ENCODE measurements at places on chromosomes 11 and 22.

GRCh38 chr11:68049509-68050370, 10.9 kb downstream of the TCIRG1 start:
- DNase-seq, result no peak

- DNase-seq, result no peak
These were observed 488.5 kb downstream of the SOX6 start for GRCh38 chr11:15867871-15868270.

GRCh38 chr22:23563111-23563510, 17.0 kb downstream of the IGLL1 start:
- DNase-seq, result no peak

DNA sequence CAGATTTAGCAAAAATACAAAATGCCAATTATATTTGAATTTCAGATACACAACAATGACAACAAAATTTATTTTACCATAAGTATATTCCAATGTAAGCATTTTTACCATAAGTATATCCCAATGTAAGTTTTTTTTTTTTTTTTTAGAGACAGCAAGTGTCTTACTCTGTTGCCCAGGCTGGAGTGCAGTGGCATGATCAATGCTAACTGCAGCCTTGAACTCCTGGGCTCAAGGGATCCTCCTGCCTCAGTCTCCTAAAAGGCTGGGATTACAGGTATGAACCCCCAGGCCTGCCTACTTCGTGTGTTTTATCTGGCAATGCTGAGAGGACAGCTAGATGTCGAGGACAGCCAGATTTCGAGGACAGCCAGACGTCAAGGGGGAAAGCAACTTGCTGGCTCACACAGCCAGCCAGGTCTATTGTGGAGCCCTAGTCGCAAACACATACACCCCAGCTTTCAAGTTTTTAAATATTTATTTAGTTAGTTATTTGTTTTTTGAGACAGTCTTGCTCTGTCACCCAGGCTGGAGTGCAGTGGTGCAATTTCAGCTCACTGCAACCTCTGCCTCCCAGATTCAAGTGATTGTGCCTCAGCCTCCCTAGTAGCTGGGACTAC, 1.1 kb upstream of the SERPING1 start:
- no peak for DNase-seq

DNA sequence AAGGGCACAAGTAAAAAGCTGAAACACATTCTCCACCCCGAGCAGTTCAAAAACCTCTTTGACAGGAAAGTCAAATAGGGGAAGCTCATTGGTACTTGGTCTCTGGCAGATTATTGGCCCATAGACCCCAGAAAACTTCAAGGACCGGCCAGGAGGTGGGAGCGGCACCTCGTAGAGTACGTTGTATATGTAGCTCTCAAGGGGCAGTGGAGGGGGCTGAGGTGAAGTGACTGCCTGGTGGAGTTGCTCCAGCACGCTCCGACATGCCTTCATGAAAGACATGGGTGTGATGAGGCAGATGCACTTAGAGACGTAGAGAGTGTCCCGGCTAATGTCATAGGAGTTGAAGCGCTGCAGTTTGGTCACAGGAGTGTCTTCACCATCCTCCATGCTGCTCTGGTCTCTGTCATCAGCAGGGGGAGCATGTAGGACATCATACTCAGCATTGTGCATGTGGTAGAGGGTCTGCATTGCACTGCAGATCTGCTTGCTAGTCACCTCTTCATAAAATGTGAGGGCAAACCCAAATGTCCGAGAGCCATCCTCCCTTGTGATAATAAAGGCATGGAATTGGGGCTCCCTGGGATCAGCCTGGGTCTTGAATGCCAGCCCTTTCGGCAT, 61.3 kb downstream of the DENND5A start:
- no peak for DNase-seq

GRCh38 chr11:134731213-134731961, 319.3 kb upstream of the B3GAT1 start:
- DNase-seq, result no peak

DNA sequence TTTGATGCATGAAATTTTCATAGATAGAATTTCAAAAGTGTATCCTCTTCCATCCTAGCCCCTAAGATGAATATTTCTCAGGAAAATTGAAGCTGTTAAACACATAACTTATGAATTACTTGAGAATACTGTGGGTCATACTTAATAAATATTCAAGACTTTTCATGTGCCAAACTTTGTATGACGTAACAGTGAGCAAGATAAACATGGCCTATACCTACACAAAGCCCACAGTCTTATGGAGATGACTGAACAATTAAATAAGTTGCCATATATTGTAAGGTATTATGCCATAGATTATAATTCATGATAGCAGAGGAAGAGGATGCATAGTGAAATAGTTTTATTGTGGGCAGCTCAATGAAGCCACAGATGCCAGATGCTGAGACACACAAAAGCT, 620.7 kb upstream of the ANO5 start:
- DNase-seq, result no peak

- no peak for DNase-seq
These were observed 56.1 kb downstream of the SMCO4 start for GRCh38 chr11:93487032-93487483.

DNA sequence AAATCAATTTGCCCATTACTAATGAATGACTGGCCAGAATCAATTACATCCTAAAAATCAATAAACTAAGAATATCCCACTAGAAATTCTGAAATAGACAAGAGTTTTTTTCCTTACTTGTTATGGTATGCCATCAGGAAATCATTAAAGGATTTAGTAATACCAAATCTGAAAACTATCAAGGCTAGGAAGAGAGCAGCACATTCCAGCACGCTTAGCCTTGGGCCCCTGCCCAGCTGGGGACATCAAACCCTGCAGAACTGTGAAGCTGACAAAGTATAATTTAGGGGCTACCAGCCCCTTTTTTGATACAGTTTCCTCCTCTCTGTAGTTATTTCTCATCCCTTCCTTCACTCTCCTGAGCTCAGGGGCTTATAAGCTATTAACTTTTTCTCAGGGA, 247.8 kb upstream of the ZC3H12C start:
- no peak for DNase-seq

- no peak for DNase-seq
These were observed 76.4 kb downstream of the CDKN1C start for GRCh38 chr11:2808850-2809846.

DNA sequence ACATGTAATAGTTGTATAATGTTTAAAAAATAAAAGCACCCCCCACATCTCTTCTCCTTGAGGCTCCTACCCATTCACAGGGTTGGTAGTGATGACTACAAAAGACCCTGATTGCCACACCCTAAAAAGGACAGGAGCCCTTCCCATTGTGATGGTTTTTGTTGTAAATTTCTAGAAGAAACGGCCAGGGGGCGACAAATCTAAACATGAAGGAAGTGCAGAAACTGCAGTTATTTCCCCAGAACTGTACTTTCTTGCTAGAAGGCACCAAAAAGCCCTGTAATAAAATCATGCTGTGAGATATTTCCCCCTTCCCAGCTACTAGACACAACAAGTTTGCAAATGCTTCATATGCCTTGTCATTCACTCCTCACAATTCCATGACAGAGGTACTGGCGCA, 10.8 kb downstream of the PRR5L start:
- no peak for DNase-seq

GRCh38 chr11:23543651-23544222, 683.5 kb upstream of the CCDC179 start:
- DNase-seq, result no peak

DNA sequence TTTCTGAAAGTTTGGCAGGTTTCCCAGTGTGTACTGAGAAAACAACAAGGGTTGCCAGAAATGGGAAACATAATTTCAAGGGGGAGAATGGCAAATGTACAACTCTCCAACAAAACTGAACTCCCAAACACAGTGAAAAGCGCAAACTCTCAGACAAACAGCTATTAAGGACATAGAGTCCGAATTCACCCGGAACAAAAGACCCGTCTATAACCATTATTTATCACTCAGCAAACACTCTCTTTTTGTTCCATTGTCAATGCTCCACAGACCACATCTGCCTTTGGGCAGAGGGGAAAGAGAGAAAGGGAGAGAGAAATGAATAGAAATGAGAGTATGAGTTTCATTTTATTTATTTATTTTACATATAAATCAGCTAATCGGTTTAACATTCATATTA, 21.7 kb downstream of the KIRREL3 start:
- no peak for DNase-seq

DNA sequence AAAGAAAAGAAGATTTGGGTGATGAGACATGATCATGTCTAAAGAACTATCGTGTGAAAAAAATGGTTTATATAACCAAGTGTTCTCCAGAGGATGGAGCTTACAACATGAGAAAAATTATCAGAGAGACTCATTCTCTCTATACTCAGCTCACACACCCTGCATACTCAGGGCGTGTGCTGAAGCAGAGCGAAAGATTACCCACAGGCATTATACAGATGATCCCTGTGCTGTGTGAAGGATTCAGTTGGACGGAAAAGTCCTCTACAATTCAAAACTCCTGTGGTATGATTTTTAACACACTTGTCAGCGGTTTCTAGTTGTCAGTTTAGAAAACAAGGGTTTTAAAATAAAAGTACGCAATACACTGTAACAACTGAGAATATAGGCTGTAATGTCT, 267.3 kb downstream of the DLG2 start:
- DNase-seq, result no peak

DNA sequence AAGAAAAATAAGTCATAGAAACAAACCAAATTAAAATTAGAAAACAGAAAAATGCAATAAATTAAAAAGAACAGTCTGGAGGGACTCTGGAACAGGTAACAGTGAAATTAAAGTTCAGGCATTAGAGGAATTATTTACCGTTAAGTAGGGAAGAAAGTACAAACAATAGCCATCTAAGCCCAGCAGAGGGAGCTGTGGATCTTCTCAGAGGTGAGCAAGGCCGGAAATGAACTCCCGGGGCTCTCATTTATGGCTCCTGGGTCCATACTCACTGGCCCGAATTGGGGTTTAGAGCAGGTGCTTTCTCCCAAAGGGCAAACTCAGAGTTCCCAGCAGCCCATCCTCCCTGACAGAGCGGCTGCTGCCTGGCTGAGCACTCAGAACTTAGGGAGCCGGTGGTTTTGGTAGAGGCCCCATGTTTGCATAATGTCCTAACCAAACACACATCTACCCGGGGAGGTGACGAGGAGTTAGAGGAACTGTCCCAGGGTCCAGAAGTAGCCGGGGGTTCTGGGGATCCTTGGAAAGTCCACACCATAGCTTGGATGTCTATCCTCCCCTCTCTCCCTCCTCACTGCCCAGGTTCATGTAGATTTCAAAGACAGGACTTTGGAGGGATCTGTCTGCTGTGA, 87.8 kb upstream of the VPREB1 start:
- DNase-seq, result no peak

DNA sequence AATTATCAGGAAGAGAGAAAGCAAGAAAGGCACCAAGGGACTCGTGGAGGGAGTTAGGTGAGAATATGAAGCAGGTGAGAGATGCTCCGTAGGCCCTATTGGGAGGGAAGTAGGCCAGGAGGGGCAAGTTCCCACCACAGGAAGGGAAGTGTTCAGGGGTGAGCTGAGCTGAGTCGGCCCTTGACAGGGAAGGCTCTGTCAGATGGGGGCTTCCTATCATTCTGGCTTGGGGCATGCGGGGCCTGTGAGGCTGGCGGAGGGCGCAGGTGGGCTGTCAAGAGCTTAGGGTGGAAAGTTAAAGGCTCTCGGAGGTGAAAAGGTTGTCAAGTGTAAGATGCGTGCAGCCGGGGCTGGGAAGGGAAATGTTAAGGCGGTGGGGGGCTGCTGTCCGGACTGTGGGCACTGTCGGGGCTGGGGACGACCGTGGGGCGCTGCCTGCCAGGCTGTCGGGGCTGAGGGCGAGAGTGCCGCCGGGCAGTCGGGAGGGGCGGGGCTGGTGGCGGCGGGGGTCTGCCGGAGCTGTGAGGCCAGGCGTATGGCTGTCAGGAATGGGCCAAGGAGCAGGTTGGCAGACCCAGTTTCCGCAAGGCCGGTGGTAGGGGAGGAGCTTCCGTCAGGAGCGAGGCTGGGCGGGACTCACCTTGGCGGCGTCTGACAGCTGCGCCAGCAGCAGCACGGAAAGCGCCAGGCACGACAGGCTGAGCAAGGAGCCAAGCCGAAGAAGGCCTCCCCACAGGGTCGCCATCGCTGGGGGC, 496 bp downstream of the TMEM9B start:
- no peak for DNase-seq

GRCh38 chr11:47511917-47512316, 41.0 kb downstream of the CELF1 start:
- DNase-seq, result no peak

DNA sequence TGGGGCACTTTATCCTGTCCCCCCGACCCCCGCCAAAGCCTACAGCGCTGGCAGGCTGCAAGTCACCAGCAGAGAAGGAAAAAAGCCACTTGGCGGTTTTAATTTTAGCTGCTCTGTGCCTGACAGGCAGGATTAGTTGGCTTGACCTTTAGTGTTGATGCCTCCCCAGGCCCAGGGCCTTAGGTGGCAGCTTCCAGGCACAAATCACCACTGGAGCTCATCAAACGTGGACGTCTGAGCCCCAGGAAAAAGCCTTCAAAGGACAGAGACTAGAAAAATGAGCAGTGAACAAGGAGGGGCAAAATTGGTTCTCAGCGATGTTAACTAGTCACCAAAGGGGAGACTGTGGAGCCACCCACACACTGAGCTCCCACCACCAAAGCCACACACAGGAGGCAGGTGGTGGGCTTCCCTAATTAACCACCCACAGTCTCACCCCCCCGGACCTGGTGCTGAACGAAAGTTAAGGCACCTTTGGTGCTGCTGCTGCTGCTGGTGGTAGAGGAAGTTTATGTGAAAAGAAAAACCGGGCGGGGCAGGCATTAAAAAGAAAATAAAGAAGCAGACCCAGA, 4.4 kb upstream of the PYGM start:
- DNase-seq, result no peak

GRCh38 chr11:61918938-61919704, 1.8 kb upstream of the RAB3IL1 start:
- DNase-seq, result no peak

GRCh38 chr11:22477312-22477711, 139.1 kb downstream of the SLC17A6 start:
- DNase-seq, result no peak

DNA sequence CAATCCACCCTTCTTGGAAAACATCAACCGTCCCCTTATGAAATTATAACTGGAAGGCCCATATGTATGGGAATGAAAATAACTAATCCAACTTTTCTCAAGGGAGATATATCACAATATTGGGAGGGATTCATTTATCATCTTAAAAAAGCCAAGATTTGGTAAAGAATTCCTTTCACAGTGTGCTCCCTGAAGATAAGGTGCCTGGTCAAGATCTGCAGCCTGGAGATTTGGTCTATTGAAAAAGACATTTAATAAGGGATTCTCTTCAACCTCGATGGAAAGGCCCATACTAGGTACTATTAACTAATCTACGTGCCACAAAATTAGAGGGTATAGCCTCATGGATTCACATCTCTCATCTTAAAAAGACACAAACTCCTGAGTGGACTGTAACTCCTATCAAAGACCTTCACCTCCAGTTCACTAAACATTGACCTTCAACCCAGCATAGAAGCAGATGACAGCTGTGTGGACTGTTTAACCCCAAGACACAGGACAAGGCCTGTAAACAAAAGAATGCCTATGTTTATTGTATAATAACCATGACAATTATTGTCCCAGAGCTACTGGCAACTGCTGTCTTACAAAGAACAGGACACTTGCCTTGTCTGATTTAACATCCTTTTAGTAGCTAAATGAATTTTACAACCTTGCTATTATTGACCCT, 4.8 kb upstream of the FDX1 start:
- no peak for DNase-seq

- no peak for DNase-seq
These were observed 3.8 kb upstream of the MFNG start for GRCh38 chr22:37489983-37490382.

Data from SIG-M5 (cell line).